Heart left ventricle (tissue), 16 donors: ENCODE measurements at places on chromosomes 13 and 19. TPM values are rescaled to one million over a fixed set of nuclear protein-coding genes. Genes with fewer than 3 reads are reported as not detected.

CLIP3 gene
- 8.0 TPM for total RNA-seq

RYR1 gene
- total RNA-seq: 0.86 TPM

CADM4 gene
- total RNA-seq: 4.6 TPM

ZNF728 gene
- 5.9 TPM for total RNA-seq

IGFL2 gene
- total RNA-seq: not detected

HSH2D gene
- total RNA-seq: 0.16 TPM

ELAVL3 gene
- total RNA-seq: 0.08 TPM

SRRM5 gene
- 0.35 TPM for total RNA-seq

PODNL1 gene
- 0.36 TPM for total RNA-seq
